ENCODE measurements at places on chromosomes 11 and 22.

GRCh38 chr22:49783036-49783746 lies 44.5 kb downstream of the BRD1 start:
- DNase-seq: no peak

DNA sequence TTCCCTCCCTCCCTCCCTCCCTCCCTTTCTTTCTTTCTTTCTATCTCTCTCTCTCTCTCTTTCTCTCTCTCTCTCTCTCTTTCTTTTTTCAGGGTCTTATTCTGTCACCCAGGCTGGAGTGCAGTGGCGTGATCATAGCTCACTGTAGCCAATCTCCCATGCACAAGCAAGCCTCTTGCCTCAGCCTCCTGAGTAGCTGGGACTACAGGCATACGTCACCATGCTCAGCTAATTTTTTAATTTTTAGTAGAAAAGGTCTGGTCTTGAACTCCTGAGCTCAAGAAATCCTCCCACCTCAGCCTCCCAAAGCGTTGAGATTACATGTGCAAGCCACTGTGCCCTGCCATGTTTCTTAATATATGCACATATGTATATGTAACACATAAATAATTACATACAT lies 19.0 kb downstream of the TSKU start:
- DNase-seq: no peak

DNA sequence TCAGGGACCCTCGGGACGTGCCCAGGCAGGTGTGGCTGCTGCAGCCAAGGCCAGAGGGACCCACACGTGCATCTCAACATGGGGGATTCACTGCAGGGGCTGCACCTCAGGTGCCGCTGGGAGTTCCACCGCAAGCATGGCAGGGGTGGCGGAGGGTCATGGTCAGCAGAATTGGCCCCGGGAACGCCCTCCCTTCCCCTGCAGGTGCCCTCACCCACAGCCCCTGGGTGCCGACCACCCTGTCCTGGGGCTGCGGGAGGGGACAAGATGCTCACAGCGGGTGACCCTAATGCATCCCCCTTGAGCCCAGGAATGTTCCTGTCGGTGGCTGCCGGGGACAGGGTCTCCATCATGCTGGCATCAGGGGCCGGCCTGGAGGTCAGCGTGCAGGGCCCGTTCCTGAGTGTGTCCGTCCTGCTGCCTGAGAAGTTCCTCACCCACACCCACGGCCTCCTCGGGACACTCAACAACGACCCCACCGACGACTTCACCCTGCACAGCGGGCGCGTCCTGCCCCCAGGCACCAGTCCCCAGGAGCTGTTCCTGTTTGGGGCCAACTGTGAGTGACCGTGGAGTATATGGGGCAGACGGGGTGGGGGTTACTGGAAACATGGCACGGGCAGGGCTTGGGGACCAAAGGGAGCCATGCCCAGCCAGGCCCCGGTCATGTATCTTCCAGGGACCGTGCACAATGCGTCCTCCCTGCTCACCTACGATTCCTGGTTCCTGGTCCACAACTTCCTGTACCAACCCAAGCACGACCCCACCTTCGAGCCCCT lies 5.8 kb downstream of the SUSD2 start:
- DNase-seq: no peak

DNA sequence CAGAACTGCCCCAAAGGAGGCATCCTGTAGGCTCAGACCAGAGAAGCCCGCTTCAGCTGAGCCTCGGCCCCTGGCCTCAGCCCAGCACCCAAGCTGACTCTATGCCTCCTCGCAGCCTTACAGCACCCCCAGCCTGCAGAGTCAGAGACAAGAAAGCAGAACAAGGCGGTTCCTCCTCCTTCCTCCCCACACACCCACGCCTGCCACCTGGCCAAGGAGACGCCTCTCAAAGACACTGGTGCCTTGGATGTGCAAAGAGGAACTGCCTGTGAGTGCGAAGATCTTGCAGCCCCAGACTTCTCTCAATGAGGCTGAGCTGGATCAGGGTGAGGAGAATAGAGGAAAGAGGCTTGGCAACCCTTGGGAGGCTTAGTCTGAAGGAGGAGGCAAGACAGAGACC lies 60.2 kb downstream of the PDE2A start:
- DNase-seq: peak; percentile 22

- DNase-seq: peak; percentile 45
These were observed 27.2 kb downstream of the WEE1 start for GRCh38 chr11:9600644-9601036.

DNA sequence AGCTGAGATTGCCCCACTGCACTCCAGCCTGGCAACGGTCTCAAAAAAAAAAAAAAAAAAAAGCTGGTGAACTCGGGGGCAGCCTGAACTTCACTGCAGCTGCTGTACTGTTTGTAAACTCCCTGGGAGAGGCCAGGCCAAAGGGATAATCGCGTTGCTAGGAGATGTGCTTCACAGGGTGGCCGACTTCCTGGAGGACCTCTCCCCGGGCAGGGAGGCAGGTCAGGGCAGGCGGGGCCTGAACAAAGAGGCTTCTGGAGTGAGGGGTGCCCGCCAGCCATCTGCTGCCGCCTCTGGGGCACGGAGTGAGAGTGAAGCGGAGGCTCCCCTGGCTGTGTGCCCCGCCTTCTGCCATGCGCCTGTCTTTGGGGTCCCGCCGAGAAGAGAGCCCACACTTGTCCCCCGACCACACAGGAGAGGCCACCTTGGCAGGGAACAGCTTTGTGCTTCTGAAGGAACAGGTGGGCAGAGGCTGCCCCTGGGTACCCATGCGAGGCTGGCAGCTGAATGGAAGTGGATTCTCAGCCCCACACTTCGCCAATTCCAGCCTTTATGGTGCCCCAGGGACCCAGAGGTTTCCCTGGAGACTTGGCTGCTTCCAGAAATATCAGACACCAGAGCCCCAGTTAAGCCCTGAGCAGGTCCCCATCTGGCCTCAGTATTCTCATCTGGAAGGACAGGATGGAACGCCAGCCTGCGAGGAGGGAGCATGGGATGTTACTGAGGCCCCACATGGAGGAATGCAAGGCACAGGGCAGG lies 29.6 kb downstream of the TMEM184B start:
- no peak for DNase-seq

DNA sequence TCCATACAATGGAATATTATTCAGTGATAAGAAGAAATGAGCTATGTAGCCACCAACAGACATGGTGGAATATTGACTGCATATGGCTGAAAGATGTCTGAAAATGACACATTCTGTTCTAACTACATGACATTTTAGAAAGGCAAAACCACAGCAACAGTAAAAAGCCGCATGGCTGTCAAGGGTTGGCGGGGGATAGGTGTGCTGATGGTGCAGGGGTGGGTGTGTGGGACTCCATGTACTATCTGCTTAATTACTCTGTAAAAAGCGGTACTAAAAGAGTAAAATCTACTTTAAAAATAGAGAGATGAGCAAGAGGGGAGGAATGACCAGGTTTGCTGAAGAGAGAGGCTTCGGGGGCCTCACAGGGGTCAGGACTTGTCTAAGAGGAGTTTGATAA lies 16.7 kb upstream of the YPEL1 start:
- DNase-seq: no peak

- peak; percentile 50 for DNase-seq
These were observed 630 bp downstream of the UBASH3B start for GRCh38 chr11:122656073-122656630.

DNA sequence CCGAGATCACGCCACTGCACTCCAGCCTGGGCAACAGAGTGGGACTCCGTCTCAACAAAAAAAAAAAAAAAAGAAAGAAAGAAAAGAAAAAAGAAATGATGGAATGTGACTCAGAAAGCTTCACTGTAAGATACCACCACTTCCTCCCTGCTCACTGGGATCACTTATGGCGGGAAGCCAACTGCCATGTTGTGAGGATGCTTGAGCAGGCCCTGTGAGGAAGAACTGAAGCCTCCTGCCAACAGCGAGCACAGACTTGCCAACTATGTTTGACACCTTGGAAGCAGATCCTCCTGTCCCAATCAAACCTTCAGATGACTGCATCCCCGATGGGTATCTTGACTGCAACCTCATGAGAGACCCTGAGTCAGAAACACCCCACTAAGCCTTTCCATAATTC lies 8.3 kb downstream of the SEC14L6 start:
- DNase-seq: no peak

DNA sequence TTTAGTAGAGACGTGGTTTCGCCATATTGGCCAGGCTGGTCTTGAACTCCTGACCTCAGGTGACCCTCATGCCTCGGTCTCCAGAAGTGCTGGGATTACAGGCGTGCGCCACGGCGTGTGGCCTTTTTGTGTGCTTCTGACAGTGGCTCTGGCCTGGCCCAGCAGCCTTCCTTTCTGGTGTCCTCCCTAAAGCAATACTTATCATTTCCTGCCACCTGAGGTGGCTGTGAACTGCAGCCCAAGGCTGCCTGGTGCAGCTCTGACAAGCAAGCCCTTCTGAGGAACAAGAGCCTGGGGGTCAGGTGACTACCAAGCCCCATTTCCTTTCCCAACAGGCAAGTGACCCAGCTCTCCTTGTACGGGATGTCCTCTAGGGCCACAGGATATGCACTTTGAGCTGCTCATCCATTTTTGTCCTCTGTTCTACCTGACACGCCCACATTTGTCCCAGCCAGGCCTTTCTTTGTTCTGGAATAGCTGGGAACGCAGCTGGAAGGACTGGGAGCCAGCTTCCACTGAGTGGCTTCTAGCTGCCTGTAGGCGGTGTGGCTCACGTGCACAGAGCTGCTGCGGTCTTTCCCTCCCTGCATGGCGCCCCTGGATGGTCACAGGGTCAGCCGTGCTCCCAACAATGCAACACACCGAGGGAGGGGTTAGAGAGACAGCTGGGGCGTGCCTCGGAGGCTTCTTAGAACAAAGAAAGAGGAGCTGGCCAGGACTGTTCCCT lies 12.3 kb upstream of the BID start:
- no peak for DNase-seq

DNA sequence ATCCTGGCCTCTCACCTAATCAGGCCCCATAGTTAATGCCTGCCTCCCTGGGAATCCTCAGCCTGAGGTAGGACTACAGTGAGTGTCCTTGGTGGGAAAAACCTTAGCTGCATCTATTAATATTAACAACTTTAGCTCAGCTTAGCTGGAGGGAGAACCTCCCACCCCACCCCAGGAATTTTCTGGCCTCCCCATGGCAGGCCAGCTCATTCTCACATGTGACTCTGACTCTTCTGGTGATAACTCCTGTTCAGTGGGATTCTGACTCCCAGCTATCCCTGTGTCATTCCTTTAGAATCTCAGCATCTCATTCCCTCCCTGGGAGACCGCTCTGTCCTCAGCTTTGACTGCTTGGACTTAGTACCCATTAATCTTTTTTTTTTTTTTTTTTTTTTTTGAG lies 14.5 kb downstream of the ART5 start:
- DNase-seq: no peak

- DNase-seq: no peak
These were observed 48.4 kb downstream of the CDKN1C start for GRCh38 chr11:2837096-2837601.

DNA sequence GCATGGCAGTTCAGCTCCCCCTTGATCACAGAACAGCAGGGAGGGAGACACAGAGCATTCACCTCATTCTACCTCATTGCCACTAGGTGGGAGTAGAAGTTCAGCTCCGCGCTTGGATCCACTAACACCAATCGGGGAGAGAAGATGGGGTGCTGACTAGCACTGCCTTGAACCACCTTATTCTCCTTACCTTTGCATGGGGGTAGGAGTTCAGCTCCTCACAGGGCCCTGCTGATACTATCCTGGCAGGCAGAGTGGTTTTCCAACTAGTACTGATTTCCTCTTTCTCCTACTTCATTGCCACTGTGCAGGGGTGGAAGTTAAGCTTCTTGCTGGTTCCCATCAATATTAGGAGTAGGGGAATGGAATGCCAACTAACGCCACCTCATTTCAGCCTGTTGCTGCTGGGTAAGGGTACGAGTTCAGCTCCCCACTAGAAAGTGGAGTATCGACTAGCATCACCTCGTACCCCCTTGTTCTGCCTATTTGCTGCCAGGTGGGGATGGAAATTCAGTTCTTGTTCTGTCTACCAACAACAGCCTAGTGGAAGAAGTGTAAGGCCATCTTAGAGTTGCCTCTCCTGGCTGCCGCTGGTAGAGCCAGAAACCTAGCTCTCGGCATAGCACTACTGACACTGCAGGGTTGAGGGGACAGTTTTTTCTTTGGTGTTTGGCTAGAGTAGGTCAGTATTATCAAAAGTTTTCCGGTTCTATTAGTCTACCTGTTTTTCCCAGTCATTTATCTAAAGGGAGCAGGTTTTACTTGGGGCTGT lies 550.9 kb upstream of the CCDC90B start:
- DNase-seq: peak; percentile 40

GRCh38 chr11:75810637-75811390 lies 4.2 kb upstream of the UVRAG start:
- no peak for DNase-seq

DNA sequence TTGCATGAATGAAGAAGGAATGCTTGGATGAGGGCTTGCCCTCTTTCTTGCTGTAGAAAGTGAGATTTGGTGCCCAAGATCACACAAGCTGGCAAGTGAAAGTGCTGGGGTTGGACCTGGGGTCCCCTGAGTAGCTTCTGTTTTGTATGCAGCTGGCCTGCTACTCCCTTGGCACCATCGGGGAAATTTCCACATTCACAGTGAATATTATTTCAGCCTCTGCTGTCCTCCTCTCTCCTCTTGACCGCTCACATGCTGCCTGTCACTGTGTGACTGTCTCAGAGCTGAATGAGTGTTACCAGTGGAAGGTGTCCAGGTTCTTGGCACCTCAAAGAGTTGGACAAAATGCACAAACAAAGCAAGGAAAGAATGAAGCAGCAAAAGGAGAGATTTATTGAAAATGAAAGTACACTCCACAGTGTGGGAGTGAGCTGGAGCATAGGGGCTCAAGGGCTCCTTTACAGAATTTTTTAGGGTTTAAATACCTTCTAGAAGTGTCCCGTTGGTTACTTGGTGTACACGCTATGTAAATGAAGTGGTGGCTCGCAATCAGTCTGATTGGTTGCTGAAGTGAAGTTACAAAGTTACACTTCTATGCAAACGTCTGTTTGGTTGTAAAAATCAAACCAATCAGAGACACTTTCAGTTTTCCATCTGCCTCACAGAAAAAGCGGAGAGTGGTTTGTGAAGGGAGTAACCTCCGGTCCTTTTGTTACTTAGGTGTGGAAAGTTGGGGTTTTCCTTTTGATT lies 87.4 kb downstream of the DEPDC5 start:
- no peak for DNase-seq

- DNase-seq: no peak
These were observed 91.8 kb upstream of the RTL6 start for GRCh38 chr22:44589831-44590230.

DNA sequence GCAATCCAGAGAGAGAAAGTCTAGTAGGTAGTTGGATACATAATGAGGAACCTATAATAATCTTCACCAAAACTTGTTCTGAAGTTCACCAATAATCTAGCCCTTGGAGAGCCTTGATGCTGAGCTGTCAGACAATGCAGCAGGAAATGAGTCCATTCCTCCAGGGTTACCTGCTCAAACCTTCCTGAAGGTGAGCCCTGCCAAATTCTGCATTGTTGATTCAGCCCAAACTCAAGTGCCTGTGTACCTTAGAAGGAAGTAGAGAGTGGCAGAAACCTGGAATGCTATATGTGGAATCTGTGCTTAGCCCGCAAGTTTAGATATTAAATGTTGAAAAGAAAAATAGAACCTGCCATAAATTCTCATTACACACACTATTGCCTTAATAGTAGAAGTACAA lies 77.4 kb upstream of the SPON1 start:
- no peak for DNase-seq

All from activated naive CD4-positive, alpha-beta T cell treated with anti-CD3 and anti-CD28 coated beads for 36 hours (primary cell).